Glomerular endothelial cell (primary cell): ENCODE measurements at places on chromosomes 2 and 18.
A peak's percentile ranks its signal among the peaks of the same experiment; 100 is the strongest.

DNA sequence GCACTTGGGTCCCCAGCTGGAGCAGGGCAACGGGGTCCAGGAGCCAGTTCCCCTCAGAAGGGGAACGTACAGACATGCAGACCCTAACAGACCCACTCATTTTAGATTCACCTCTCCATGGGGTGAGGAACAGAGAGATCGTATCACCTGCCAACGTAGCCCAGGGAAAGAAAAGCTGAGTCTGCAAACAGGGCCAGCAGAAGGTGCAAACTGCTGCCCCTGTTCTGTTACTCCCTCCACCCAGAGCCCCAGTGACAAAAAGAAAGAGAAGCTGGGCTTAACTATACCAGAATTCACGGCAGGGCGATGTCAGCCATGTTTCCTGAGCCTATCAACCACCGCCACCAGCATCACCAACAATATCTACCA lies 817 bp upstream of the HS1BP3 start:
- no peak for DNase-seq

GRCh38 chr2:168456521-168457189 lies 583 bp downstream of the CERS6 start:
- no peak for DNase-seq

- no peak for DNase-seq
Measured at GRCh38 chr2:20737505-20737904, 70.6 kb downstream of the GDF7 start.

- no peak for DNase-seq
Measured at GRCh38 chr18:66769375-66769774, 165.5 kb upstream of the CDH19 start.

GRCh38 chr18:476251-476664 lies 24.2 kb downstream of the COLEC12 start:
- DNase-seq: no peak

GRCh38 chr2:40463112-40463511 lies 11.2 kb upstream of the SLC8A1 start:
- no peak for DNase-seq

DNA sequence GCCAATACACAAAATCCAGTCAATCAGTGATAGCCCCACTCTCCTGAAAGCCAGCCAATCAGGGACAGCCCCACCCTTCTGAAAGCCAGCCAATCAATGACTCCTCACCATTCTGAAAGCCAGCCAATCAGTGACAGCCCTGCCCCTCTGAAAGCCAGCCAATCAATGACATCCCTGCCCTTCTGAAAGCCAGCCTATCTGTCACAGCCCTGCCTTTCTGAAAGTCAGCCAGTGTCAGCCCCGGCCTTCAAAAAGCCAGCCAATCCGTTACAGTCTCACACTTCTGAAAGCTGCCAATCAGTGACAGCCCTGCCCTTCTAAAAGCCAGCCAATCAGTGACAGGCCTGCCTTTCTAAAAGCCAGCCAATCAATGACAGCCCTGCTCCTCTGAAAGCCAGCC lies 95.9 kb upstream of the HDAC4 start:
- no peak for DNase-seq

DNA sequence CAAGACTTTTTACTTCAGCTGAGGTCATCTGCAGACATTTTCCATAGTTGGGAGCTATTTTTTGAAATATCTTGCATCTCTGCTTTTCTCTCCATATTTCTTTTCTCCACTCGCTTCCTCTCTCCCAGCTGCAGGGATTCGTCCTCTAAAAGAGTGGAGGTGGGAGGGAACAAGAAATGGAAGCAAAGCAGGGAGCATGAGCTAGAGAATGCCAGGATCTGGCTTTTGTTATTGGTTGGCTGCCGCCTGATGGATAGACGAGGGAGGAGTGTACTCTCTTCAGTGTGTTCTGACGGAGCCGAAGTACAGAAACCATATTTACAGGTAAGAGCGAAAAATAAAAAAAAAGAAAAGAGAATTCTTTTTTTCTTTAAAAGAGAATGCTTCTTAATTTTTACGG lies at the start of gene CSRNP3:
TSS of gene CSRNP3 (plus strand) at position 282 of the 400 bp plus-strand sequence. CDS start 125,368 bp downstream, outside the sequence.
- DNase-seq: peak; percentile 37

DNA sequence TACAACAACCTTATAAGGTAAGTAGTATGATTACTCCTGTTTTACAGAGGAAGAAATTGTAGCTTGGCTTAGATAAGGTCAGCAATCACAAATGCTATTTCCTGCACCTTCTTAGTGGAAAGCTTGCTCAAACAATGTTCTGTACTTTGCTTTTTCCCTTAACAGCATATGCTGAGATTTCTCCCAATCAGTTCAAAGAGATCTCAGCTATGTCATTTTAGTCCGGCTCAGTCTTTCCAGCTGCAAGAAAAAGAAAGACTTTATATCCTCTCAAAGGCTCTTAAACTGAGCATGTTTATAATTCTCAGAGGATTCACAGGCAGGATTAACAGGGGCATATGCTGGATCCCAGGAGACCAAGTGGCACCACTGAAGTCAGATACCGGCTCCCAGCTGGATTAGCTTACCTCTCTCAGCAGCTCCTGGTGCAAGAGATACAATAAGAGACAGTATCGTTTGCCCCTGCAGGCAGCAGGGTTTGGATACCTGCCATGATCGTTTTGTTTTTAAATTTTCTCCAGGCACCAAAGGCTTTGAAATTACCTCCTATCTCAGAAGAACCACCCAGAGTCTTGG lies 29.5 kb downstream of the KIAA2012 start:
- no peak for DNase-seq

GRCh38 chr2:40435426-40436092 lies 16.3 kb downstream of the SLC8A1 start:
- no peak for DNase-seq

GRCh38 chr2:171160119-171160955 lies at the start of gene TLK1:
Gene TLK1, minus strand, starts transcription at chr2:171160893. Its CDS starts 465 bp downstream, at chr2:171160428.
- no peak for DNase-seq

- no peak for DNase-seq
Measured at GRCh38 chr2:216624251-216624650, 9.0 kb upstream of the IGFBP2 start.

GRCh38 chr2:10039658-10040410 lies 3.5 kb upstream of the KLF11 start:
- no peak for DNase-seq

- DNase-seq: peak; percentile 52
Measured at GRCh38 chr2:151051574-151052220, 210.0 kb downstream of the RBM43 start.

- no peak for DNase-seq
Measured at GRCh38 chr2:45833968-45834344, 182.5 kb downstream of the PRKCE start.

GRCh38 chr2:232204457-232204931 lies 174.1 kb upstream of the ALPP start:
- no peak for DNase-seq

- no peak for DNase-seq
Measured at GRCh38 chr2:109398366-109399015, 215.3 kb downstream of the SEPTIN10 start.

DNA sequence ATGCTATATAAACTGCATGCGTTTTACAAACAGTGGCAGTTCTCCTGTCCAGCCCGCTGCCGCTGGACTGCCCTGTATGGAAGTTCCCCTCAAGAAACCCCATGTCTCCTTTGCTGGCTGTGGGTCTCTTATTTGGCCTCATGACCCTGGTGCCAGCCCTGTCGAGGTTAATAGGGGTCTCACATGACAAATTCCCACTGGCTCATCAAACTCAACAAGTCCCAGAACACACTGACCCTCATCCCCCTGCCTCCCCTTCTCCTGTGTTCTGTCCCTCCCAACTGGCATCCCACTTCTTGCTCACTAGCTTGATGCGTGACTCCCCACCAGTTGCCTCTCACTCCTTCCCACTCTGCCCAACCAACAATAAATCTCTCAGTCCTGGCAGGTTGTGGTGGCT lies 137.6 kb upstream of the HS6ST1 start:
- no peak for DNase-seq

DNA sequence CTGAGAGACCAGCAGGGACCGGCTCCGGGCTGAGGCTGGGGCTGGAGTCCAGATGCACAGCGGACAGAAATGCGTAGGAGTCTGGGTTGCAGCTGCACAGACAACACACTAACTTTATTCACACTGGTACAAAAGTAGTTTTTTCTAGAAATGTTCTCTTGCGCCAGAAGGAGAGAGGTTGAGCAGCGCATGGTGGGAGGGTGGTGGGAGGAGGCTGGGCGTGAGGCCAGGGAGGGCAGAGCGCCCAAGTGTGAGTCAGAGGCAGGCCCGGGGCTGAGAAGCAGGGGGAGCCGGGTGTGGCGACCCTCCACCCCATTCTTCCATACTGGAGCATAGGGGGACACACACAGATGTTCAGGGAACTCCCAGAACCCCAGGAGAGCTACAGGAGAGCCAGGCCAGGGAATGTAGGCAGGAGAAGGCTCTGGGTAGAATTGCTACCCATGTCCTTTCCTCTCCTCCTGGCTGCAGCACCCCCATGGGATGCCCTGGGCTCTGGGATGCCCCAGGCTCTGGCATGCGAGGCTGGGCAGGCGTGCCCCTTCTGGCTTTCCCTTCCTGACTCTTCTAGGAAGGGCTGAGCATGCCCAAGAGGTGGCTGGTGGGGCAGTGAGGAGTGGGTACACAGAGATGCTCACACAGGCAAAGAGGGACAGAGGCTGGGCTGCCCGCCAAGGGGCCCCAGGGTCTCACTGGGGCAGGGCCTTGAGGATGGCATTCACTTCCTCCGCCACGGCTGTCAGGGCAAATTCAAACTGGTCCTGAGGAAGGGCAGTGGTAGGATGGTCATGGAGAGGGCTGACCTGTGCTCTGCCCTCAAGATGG lies 10.6 kb downstream of the DNAJB2 start:
- no peak for DNase-seq

DNA sequence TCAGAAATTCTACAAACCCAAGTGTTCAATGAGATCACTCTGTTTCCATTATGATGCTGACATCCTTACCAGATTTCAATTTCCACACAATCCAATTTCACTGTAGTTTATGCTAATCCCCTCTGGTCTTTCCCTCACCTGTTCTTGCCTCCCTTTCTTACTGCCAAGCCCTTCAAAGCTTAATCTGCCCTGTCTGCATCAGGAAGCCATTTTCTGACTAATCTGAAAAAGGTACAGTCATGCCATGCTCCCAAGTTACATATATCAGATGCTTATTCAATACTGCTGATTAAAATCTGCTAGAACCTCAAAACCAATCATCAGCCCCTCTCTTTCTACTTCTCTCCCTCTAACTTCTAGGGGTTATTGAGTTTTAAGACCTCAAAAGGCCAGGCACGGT lies 8.9 kb downstream of the KRTCAP3 start:
- no peak for DNase-seq

DNA sequence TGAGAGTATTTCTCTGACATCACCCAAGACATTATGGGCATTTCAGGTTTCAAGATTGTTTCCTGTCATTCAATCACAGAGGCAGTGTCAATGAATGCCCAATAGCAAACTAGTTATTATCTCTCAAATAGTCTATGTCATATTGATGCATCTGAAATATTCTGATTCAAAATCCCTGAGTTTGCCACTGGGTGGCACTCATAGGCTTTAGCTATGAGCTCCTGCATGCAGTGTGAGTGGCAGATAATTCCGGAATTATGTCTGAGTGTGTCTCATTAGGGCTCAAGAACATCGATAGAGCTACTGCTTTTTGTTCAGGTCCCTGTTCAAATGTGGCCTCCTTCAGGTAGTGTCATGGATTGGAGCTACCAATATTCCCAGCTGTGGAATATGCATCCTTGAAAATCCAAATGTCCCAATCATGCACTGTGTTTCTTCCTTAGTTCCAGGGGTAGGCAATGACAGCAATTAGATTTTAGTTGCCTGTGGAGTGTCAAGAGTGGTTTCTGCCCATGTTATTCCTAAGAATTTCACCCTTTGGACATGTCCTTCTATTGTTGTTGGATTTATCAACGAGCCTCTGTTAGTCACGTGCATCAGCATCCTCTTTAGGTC lies 7.8 kb upstream of the OR6B3 start:
- DNase-seq: peak; percentile 22

GRCh38 chr2:149687052-149687427 lies 99.5 kb upstream of the MMADHC start:
- DNase-seq: no peak

- no peak for DNase-seq
Measured at GRCh38 chr2:16206191-16206944, 266.0 kb downstream of the MYCN start.

- DNase-seq: no peak
Measured at GRCh38 chr18:44096016-44096415, 584.7 kb upstream of the SETBP1 start.

DNA sequence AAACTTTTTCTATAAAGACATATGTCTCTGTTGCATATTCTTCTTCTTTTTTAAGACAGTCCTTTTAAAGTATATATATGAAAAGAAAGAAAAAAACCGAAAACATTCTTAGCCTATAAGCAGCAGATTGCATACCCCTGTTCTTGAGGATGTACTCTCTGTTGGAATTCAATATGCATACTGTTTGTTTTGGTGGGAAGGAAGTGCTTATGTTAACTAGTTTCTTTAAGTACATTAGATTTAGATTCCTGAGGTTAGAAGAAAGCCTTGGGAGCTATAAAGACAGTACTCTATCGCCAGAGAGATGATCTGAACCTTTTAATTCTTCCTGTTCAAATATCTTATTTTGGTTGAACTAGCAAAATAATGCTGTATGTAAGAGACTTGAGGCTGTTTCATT lies 46.8 kb upstream of the TBR1 start:
- DNase-seq: no peak

DNA sequence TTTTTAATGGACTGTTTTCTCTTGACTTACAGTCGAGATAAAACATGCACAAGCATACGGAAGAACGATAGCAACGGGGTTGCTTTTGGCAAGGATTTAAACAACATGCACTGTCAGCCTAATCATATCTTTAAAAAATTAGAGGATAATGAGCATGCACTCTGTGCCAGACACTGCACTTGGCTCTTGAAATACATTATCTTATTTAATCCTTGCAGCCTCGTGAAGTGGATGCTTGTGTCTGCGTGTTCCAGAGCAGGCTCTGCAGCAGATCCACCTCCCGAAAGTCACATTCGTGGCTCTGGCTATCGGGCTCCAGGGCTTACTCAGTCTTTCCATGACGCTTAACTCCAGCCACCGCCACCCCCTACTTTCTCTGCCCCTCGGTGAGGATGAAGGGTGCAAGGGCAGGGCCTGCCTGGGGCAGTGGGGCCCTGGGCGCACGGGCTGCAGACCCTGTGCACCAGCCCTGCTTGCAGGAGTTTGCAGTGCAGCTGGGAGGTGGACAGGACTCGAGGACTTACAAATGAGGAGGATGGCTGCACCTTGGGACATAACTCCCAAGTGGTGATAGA lies 61.7 kb downstream of the ACKR3 start:
- no peak for DNase-seq
